ENCODE measurements at places on chromosomes 13 and 19.
A peak's percentile ranks its signal among the peaks of the same experiment; 100 is the strongest.

DNA sequence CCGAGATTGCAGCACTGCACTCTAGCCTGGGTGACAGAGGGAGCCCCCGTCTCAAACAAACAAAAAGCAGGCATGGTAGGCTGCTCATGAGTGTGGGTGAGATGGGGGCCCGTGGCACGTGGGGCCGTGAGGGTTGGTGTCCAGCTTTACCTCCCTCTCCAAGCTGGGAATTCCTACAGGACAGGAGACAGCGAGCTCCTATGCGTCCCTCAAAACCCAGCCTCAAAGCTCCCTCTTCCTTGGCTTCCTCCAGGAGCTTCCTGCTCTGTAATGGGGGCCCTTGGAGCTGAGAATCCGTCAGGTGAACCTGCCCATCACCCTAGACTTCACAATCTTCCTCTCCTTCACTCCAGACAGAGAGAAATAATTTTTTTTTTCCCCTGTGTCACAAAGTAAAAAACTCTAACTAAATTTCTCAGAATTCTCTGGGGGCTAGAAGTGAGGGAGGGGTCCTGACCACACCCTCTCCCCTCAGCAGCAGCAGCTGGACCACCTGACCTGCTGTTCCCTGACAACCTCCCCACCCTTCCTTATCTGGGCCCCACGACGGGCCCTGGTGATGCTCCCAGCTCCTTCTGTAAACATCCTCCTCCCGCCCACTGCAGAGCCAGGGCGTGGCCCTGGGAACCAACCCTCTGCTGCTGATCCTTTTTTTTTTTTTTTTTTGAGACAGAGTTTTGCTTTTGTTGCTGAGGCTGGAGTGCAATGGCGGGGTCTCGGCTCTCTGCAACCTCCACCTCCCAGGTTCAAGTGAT lies 22.1 kb upstream of the WDR18 start:
- no peak for DNase-seq

DNA sequence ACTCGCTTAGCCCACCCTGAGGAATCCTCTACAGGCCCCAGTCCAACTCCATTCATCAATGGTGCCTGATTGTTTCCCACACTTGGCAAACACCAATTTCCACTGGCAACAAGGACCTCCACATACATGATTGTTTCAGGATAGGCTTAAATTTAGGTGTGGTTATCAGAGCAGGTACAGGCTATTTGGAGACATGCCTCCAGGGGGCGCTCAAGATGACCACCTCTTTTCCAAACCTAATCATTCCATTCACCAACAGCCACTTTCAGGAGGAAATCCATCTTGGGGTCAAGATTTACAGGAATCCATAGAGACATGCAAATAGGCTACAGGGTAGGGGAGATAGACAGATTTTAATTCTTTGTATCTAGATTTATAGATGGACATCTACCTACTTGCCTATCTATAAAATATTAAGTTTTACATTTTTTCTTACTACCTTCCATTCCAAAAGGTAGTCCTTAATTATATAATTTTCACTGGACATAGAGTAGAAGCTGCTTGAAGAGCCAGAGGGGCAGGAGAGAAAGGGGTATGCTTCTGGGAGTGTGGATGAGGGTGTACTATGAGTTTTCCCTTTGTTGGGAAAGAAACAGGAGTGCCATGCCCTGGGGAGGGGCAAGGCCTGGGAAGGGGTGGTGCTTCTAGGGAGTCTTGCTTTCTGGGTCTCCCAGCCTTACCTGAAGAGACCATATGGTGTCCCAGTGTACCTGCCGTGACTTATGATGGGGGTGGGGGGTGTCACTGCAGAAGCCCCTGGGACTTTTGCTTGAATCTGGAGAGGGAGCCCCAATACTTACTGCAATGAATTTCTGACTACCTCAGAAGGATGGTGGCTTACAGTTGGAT lies 14.1 kb upstream of the PCDH8 start:
- no peak for DNase-seq

DNA sequence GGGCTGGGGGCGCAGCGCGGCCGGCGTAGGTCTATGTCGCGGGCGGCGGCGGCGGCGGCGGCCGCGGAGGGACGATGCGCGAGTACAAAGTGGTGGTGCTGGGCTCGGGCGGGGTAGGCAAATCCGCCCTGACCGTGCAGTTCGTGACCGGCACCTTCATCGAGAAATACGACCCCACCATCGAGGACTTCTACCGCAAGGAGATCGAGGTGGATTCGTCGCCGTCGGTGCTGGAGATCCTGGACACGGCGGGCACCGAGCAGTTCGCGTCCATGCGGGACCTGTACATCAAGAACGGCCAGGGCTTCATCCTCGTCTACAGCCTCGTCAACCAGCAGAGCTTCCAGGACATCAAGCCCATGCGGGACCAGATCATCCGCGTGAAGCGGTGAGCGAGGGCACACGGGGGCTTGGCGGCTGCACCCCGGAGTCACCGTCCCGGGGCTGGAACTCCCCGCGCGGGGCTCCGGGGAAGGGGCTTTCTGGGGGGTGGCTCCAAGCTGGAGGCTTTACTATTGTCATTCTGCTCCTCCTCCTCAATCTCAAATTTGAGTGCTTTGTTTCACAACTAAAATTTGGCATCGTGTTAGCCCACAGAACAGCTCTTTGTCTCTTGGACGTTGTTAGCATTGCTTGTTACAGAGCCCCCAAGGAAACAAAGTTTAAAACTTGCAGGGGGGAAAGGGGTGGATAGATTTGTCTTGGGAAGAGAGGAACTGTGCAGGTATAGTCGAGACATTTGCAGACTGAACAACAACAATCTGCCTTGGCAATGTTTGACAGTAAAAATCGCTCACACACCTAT lies 630 bp downstream of the RAP2A start:
- peak; percentile 15 for DNase-seq

DNA sequence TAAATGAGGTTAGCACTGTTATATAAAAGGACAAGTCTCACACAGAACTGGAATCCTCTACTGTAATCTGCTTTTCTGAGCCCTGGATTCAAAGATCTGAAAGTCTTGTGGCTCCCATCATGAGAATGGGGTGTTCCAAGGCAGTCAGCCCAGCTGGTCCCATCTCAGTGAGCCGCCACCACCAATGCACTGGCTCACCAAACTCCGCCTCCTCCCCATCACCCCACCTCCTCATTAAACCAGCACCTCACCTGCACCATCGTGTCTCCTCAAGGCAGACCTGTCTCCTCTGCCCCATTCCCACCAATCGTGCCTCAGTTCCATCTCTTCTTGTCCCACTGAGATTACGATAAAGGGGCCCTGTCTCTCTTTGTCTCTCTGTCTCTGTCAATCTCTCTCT lies 166.7 kb downstream of the USP12 start:
- DNase-seq: no peak

DNA sequence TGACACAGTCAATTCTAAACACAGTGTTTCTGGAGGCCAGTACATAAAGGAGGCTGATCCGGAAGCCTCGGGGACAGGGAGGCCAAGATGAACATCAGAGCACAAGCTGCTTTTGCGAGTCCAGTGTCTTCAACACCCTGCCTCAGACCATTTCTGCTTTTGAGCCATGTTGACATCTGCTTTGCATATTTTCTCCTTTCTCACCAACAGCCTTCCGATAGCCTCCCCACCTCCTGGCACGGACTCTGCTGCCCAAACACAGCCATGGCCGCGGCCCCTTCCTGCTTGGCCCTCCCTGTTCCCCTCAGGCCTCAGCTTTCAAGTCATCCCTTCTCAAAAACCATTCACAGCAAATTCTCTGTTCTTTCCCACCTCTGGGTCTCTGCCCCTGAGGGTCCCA lies 3.6 kb downstream of the LRRC25 start:
- DNase-seq: no peak

DNA sequence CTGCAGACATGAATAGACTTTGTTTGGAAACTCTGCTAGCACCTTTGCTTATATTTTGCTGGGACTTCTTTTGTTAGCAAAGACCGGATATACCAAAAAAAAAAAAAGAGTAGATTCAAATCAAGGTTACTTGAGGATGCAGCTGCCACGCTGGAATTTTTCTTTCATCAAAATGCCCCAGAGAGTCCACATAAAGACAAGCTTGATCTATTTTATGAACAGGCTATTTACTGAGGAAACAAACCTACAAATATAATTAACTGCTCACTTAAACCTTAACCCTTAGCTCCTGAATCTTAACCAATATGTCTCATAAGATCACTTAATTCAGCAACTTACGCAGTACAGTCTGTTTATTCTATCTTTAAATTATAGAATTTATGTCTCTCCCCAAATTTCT lies 27.1 kb upstream of the DOCK9 start:
- DNase-seq: no peak

Measured in T-helper 2 cell (primary cell).